NCI-H446 (cell line): ENCODE measurements at places on chromosomes 6 and 20.
A peak's percentile ranks its signal among the peaks of the same experiment; 100 is the strongest.

DNA sequence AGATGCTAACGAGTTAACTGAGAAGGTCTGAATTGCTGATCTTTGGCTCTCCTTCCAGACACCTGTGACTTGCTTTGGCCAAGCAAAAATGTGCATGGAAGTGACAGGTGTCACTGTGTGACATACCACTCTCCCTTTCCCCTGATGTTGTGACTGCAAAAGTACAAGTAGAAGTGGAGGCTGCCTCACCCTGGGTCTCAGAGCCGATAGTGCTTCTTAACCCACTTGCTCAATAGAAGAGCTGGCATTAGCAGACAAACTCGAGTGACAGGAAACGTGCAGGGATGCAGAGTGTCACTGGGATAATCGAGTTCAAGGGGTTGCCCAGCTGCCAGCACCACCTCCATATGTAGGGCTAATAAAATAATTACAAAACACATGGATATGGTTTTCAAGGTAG is 16.4 kb upstream of the SPO11 start:
- no peak for DNase-seq

- no peak for DNase-seq
Measured at GRCh38 chr6:71139249-71139648, 149.4 kb upstream of the OGFRL1 start.

DNA sequence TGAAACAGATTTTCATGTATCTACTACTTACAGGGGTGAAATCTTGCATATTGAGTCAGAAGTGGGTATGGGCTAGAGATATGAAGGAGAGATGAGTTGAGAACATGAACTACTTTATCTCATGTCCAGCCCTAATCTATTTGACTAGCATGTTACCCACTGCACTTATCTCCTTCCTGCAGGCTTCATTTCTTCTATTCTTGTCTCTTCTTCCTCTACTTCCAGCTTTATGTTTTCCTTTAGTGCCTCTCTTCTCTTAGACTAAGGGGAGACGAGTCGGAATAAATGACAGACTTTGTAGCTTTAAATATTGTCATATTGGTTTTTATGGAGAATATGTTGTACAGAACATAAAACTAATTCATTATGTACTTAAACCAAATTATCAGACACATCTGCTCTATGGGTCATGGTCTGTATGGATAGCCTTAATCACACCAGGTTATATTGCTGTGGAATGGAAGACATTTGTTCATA is 5.3 kb downstream of the RAB32 start:
- no peak for DNase-seq

DNA sequence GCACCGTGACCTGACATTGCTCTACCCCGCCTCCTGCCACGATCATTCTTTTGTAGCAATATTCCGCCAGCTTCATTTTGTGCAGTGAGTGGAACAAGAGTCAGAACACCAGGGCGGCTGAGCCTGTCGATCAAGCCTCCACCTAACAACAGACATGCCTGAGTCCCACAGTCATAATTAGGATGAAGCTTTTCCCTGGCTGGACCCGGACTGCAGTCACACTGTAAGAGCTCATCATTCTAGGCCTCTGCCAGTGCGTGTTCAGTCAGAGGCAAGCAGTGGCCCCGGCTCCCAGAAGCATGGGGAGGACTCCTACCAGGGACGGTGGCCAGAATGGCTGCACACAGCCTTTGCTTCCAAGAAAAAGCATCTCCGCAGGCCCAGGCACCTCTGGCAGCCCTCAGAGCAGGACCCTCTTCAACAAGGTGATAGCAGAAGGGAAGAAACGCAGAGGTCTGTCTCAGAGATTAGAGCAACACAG is 23.2 kb upstream of the UNC93A start:
- DNase-seq = no peak

- no peak for DNase-seq
Measured at GRCh38 chr6:125379174-125379573, 77.4 kb upstream of the HDDC2 start.

- DNase-seq = peak; percentile 39
Measured at GRCh38 chr6:133131621-133132465, 109.3 kb upstream of the EYA4 start.

GRCh38 chr6:53031281-53031680 is 33.9 kb upstream of the FBXO9 start:
- no peak for DNase-seq

GRCh38 chr20:52016022-52016421 is 175.6 kb downstream of the ZFP64 start:
- no peak for DNase-seq

DNA sequence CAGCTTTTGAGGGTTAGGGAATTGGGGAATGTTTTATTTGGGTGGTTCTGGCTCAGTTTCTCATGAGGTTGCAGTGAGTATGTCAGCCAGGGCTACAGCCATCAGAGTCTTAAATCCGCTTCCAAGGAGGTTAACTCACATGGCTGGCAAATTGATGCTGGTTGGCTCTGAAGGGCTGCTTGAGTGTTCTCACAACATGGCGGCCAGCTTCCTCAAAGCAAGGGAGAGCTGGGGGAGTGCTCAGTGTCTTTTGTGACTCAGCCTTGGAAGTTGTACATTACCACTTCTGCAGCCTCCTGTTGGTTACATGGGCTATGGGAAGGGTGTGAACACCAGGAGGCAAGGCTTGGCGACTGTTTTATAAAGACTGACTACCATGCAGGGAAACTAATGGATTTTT is 17.8 kb upstream of the PPP1R3G start:
- DNase-seq = no peak

- no peak for DNase-seq
Measured at GRCh38 chr6:36597775-36598174, 3.6 kb downstream of the SRSF3 start.

GRCh38 chr20:35555951-35556645 is 14.2 kb downstream of the ERGIC3 start:
- DNase-seq = no peak

DNA sequence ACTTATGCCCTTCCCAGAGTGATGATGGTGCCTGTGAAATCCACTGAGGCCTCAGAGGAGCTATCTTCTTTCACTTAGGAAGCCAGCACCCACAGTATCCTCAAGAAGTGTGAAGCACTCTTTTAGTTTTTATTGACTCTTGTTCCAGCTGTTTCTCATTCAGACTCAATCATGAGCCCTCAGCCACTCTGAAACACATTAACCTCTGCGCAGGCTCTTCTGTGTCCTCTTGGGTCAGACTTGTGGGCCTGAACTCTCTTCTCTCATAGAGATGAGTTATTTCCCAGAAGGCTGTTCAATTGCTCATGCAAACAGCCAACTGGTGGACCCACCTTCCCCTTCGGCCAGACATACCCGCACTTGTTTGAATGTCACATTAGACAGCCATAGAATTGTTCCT is 27.8 kb upstream of the PREP start:
- DNase-seq = no peak

- DNase-seq = peak; percentile 76
Measured at GRCh38 chr20:24720957-24721356, 228.1 kb upstream of the CST7 start.
